Psoas muscle (tissue), 8 donors: ENCODE measurements at places on chromosomes 13 and 19.

DNA sequence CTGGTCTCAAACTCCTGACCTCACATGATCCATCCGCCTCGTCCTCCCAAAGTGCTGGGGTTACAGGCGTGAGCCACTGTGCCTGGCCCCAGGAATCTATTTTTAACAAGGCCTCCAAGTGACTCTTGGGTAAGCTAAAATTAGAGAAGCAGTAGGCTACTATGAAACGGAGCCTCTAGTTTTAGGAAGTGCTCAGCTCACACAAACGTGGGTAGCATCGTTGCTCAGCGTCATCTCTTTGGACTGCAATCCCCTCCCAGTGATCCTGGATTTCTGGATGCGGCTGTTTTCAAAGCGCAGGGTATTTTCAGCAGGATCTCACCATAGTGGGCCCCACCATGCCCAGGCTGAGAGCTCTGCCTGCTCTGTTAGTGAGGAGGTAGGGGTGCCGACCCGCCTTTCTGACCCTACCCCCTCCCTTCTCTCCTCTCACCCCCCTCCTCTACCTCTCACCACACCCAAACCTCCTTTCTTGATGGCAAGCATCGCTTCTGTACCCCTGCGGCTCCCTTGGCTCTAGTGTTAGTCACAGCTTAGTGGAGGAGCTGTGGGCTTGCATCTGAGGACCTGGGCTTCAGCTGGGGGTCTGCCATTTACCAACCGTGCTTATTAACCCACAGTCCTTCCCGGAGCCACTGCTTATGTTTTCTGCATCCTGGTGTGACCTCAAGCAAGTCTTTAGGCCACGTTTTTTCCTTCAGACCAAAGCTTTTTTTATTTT is 34.2 kb downstream of the GJA3 start:
- DNase-seq: no peak

DNA sequence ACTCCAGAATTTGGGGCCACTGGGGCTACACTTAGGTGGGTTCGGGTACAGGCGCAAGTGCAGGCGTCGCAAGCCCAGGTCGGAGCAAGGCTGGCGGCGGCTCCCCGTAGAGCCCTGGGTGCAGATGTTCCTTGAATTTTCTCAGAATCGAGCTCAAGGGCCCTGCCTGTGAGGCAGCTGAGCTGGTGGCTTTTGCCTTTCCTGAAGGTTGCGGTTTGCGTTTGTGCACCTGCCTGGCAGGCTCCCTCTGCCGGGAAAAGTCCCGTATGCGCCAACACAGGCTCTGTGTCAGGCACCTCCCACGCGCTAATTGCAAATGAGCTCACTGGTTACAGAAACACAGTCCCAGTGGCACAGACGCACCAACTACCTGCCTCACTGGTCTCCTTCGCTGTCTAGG is 5.9 kb downstream of the DOHH start:
- no peak for DNase-seq

DNA sequence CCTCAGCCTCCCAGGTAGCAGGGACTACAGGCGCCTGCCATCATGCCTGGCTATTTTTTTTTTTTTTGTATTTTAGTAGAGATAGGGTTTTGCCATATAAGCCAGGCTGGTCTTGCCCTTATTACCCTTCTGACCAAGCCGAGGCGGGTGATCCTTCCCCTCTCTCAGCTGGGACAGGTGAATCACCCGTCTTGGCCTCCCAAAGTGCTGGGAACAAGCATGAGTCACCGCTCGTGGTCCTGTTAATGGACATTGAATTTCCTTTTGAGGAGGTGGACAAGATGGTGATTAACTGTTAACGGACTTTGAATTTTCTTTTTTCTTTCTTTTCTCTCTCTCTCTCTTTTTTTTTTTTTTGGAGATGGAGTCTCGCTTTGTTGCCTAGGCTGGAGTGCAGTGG is 10.6 kb downstream of the CD70 start:
- DNase-seq: no peak

DNA sequence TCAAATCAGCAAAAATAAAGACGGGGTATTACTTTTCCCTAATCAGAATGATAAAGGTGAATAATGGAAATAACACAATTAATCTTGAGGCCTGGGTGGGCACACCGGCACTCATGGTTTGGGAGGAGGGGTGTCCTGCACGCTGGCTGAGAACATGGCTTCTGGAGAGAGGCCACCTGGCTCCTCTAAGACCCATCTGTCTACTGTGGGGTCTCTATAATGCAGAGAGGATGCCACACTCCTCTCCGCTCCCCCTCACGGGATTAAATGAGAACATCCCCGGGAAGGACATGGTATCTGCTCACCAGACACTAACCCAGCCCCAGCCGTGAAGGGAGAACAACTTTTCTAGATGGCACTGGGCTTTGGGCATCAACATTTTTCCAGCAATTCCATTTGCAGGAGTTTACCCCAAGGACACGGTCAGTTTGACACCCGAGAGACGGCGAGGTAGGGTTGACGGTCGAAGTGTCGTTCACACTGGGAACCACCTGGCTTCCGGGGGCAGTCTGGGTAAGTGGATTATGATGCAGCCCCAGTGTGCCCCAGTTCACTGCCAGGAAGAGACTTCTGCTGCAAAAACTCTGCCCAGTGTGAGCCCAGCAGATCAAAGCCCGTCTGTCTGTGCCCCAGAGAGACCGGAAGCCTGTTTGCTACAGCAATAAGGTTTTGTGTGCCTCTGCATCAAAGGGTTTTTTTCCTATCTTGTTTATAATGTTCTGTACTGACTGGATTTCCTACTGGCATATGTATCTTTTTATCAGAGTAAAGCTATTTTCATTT is 56.6 kb downstream of the CEBPG start:
- DNase-seq: no peak

DNA sequence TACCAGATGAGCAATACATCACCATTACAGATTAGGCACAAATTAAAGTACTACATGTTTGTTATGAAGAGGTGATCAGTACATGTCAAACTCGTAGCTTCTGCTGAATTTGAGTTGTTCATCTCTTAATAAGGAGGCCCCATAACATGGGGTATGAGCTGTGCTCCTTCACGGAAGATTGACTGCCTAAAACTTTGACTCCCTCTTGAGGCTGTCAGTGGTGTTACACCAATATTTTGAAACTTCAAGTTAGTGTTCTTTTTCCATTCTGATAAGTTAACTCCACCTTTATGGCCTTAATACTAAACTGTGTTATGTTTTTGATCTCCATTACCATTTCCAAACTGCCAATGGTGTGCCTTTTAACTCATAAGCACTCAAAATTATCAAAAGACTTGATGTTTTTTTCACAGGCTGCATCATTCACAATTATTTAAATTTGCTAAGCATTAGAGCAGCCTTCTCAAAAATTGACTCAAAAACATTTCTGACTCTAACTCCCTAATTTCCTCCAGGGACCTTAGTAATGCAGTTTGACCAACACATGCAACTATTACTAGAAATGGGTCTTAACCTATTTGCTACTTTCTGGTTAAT is 1591.5 kb downstream of the PCDH9 start:
- DNase-seq: no peak

DNA sequence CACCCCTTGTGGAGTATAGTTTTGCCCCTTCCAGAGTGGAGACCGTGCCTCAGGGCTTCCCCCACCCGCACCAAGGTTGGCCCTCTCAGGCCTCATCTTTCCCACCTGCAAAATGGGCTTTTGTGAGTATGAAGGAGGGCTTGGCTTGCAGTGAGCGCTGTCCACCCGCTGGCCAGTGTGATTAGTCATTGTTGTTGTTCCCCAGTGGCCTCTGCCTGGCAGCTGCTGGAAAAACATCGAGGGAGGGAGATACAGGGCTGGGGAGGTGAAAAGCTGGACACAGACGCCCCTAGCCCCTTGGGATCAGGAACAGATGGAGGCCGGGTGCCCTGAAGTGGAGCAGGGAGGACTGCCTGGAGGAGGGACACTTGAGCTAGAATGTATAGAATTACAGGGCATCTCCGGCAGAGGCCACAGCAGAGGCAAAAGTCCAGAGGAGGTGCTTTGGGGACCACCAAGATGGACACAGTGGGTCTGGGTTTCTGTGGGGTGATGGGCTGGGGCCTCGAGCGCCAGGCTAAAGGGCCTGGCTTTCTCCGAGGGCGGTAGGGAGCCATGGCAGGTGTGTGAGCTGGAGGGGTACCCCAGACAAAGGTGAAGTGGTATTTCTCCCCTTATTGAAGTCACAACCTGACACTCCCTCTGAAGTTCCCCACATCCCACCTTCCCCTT is 3.9 kb upstream of the IL12RB1 start:
- DNase-seq: no peak
